ENCODE measurements at places on chromosomes 4 and X.
A peak's percentile ranks its signal among the peaks of the same experiment; 100 is the strongest.

GRCh38 chr4:15756361-15756861, 21.7 kb upstream of the CD38 start:
- peak; percentile 64 for DNase-seq

- DNase-seq: no peak
Observed at GRCh38 chrX:31366041-31366440, 294.2 kb upstream of the FTHL17 start.

DNA sequence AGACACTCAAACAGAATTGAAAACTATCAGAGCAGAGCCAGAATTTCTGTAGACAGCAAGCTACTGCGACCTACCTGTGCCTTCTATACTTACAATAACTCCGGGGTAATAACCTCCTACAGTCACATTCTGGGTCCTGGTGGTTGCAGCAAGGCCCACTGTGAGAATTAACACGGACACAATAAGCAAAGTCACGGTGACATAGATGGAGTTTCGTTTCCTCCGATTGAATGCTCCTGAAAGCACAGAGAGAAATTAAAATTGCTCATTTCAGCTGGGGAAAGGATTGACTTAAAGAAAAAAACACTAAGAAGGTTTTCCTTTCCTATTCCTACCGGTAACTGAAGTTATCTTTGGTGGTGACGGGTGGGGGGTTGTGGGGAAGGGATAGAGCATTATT, 7.0 kb downstream of the TMEM255A start:
- DNase-seq: no peak

- no peak for DNase-seq
Observed at GRCh38 chrX:17737986-17738713, 857 bp downstream of the SCML1 start.

DNA sequence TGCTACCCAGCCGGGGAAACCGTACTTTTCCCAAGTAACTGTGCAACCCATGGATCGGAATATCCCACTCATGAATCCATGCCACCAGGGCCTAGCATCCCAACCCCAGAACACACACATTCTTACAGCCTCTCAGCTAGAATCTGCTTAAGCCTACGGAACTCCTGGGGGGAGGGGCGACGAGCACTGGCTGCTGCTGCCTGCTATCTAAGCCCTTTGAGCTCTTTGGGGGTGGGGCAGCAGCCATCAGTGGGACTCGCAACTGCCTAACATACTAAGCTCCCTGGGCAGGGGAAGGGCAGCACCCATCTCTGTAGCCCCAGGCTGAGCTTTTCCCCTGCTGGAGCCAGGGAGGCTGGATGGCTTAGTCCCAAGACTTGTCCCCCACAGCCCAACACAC, 28.6 kb downstream of the NUDT10 start:
- no peak for DNase-seq

GRCh38 chr4:153594210-153594609, 89.9 kb upstream of the TLR2 start:
- no peak for DNase-seq

- DNase-seq: no peak
Observed at GRCh38 chr4:94680176-94680862, 77.4 kb upstream of the BMPR1B start.

GRCh38 chrX:40140706-40141499, 43.1 kb upstream of the BCOR start:
- no peak for DNase-seq

Data from KG1 (cell line).